Activated CD8-positive, alpha-beta memory T cell treated with anti-CD3 and anti-CD28 coated beads, Interleukin-2, amount 50 U/mL, for 4 hours (primary cell): ENCODE measurements at places on chromosomes 16 and 17.
A peak's percentile ranks its signal among the peaks of the same experiment; 100 is the strongest.

DNA sequence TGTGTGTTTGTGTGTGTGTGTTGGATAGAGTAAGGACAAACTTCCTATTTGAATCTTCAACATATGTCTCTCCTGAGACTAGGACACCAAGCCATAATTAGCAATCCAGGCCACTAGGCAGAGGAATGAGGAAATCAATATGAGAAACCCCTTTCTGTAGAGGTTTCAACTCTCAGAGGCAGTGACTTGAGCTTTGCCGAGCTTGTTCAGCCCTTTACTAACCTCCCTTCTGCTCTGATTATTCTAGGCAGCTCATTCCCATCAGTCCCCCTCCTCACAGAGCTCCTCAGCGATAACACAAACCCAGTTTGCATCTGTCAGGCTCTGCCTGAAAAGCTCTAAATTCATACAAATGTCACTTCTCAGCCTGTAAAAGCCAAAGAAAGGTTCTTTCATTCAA lies 1030.3 kb downstream of the CDH8 start:
- no peak for DNase-seq

DNA sequence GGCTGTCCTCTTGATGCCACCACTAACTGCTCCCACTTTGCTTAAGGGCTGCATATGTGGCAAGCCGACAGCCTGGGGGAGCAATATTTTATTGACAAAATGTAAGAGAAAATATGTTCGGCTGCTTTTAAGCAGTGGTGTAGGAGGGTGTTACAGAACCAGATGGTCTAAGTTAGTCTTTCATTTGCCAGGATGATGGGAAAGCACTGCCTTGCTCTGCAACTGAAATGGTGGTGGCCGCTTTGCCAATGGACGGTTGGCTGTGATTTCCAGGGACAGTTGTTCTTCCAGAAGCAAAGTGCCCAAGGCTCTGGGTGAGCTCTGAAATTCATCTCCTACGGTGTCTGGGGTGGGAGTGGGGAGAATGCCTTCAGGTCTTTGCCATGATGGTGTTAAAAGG lies 469.3 kb downstream of the TOX3 start:
- no peak for DNase-seq

DNA sequence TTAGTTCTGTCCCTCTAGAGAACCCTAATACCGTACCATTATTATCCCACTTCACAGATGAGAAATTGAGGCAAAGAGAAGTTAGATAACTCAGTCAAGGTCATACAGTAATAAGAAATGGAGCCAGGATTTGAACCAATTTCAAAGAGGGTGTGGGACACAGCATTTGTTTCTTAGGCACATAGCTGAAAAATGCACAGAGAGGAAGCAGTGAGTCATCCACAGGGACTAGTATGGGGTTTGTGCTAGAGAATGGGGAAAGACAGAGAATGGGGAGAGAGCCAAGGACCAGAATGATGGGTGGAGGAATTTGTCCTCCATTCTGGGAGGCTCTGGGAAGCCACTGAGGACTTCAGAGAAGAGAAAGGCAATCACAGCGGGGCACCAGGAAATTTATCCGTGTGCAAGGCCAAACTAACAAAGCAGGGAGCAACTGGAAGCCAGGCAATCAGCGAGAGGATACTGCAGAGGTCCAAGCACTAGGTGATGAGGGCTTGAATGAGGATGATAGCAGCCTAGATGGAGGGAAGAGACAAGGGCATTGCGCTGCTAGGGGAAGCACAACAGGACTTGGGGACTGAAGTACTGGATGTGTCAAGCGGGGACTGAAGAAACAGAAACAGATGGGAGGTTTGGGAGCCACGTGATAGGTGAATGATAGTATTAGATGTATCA lies 78.1 kb upstream of the ZFHX3 start:
- DNase-seq: no peak

GRCh38 chr17:22570144-22570845 lies 878.0 kb downstream of the KCNJ18 start:
- no peak for DNase-seq

DNA sequence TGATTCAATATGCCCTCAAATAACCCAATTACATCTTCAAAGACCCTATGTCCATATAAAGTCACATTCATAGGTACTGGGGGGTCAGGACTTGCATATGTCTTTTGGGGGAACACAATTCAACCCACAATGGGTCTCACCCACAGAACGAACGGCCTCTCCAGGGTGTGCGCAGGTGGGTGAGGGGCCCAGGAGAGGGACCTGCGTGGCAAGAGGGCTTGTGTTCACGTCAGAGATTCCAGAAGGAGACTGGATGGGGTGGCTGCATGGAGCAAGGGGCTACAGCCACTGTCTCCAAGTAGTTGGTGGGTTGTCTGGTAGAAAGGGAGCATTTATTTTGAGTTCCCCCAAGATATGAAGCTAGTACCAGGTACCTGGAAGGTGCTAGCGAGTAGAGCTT lies 212.2 kb downstream of the SEC14L1 start:
- DNase-seq: no peak

DNA sequence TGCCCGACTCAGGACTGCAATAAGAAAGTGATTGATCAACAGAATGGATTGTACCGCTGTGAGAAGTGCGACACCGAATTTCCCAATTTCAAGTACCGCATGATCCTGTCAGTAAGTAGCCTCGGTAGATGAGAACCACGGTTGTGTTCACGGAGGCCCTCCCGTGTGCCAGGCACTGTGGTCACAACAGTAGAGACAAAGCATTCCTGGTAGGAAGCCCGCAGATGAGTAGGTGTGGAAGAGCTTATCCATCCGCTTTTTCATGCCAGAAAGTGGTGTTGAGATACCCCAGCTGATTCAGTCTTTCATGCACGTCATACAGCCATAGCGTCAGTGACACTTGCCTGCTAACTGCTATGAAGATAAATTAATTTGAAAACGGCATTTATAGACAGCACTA lies 58.9 kb downstream of the RPA1 start:
- no peak for DNase-seq

DNA sequence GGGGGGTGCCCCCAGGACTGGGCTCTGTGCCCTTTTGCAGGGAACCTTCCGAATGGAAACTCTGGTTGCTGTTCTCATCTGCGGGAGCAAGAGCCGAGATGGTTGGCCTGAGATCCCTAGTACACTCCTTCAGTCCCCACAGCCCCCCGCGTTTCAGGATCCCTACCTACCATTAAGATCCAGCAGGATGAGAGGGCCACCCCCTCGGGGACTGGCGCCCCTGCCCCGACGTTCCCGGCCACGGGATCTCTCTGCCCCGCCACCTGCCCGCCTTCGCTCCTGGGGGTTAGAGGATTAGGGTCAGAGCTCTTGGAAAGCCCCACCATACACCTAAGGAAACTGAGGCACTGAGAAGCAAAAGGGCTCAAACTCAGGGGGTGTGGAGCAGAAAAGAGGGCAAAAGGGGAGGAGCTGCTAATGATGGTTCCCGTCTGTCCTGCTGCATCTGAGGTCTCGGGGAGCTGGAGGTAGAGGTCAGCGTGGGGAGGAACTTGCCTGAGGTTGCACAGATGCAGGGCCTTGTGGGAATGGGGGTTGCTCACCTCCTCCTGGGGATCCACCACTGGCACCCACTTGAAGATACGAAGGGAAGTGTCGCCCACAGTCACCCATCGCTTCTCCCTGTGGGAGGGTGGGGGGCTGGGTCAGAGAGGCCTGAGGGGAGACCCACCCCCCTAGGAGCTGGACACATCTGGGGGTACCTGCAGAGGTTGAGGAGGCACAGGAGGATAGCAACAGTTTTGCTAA lies 1.0 kb downstream of the BCL7C start:
- no peak for DNase-seq

DNA sequence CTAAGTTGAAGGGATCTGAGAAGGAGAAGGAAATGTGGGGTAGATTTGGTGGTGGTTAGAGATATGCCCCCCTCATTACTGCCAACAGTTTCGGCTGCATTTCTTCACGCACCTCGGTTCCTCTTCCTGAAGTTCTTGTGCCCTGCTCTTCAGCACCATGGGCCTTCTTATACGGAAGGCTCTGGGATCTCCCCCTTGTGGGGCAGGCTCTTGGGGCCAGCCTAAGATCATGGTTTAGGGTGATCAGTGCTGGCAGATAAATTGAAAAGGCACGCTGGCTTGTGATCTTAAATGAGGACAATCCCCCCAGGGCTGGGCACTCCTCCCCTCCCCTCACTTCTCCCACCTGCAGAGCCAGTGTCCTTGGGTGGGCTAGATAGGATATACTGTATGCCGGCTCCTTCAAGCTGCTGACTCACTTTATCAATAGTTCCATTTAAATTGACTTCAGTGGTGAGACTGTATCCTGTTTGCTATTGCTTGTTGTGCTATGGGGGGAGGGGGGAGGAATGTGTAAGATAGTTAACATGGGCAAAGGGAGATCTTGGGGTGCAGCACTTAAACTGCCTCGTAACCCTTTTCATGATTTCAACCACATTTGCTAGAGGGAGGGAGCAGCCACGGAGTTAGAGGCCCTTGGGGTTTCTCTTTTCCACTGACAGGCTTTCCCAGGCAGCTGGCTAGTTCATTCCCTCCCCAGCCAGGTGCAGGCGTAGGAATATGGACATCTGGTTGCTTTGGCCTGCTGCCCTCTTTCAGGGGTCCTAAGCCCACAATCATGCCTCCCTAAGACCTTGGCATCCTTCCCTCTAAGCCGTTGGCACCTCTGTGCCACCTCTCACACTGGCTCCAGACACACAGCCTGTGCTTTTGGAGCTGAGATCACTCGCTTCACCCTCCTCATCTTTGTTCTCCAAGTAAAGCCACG lies 28.3 kb downstream of the STH start:
- DNase-seq: no peak

GRCh38 chr16:50153596-50154419 lies 702 bp downstream of the TENT4B start:
- no peak for DNase-seq

DNA sequence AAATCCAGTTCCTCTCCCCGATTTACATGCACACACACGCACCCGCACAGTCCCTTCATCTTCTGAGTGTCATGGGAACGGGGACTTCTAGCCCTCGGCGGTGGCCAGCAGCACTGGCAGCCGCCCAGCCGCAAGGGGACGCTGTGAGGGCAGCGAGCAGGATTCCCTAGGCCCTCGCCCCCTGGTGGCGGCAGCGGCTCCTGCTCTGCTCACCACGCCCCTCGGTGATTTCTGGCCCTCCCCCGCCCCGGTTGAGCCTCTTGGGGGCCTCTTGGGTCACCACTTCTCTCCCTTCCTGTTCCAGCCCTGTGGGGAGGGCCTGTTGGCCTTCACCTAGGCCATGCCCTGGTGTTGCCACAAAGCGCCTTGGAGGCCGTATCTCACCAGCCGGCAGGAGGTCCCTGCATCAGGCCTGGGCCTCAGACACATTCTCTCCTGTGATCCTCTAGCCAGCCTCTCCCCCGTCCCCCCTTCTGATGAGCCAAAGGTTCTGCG lies 75.2 kb upstream of the KSR1 start:
- DNase-seq: peak; percentile 73

DNA sequence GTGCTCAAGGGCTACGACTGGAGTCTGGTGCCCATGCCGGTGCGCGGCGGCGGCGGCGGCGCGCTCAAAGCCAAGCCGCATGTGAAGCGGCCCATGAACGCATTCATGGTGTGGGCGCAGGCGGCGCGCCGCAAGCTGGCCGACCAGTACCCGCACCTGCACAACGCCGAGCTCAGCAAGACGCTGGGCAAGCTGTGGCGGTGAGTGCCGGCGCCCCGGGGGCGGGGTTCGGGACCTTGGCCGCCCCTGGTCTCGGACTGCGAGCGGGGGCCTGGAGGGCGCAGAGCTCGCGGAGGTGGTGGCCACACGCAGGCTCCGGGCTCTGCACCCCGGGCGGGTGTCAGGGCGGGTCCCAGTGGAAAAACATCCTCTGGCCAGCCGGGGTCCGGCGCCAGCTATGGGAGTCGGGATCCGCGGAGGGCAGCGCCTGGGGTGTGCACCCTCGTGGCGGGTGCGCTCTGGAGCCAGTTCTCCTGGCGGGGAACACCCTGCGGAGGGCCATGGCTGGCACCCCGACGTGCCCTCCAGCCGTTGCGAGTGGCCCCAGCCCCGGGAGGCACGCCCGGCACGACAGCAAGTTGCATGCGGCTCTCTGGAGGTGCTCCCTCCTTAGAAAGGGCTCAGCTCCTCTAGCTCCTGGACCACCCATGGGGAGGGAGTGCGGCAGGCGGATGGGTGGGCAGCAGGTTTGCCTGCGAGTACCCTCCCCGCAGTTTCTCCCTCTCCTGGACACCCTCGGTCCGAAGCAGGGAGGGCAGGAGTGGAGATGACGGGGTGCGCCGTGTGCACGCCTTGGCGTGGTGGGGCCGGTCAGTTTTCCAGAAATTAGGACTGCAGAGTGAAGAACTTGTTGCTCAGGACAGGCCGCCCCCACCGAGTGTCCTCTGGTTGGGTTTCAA lies 824 bp downstream of the SOX8 start:
- no peak for DNase-seq

DNA sequence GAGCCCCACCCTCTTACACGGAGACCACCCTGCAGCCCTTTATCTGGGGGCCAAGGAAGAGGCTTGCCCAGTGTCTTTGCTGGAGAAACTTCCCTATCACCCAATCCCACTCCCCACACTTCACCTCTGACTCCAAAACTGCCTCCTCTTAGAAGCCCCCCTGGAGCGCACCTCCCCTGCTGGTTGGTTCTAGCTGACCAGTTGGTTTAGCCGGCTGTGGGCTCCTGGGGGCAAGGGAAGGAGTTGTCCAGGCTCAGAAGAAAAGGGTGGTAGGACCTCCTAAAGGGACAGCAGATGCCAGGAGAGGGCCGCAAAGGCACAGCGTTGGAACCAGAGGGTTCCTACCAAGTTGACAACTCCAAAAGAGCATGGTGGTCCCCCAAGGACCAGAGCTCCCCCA lies 2.0 kb downstream of the BCAR1 start:
- no peak for DNase-seq

GRCh38 chr17:49866882-49867413 lies 19.1 kb upstream of the TAC4 start:
- DNase-seq: no peak

DNA sequence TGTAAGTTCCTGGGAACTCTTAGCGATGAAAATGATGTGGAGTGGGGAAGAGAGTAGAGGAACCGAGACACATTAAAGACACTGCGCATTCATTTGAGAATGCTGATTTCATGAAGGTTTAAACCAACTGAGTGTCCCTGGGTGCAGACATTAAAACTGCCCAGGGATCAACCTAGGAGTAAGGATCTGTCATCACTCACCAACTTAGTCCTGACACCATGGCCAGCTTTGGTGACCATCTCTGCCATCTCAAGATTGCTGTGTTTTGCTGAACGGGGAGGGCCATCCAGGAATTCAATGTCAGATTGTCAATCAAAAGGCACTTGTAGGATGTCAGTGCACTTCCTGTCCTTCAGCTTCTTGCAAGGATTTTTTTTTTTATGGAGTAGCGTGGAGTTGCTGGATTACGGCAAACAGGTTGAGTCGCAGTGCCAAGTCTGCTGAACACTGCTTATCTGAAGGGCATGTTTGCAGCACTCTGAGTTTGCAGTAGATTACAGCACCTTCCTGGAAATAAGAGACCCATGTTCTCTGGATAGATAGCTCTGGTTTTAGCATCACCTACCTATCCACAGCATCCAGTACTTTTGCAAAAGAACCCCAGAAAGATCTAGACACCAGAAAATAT lies 258.1 kb upstream of the IRX3 start:
- DNase-seq: no peak
